Urinary bladder (tissue), 4 donors: ENCODE measurements at places on chromosomes 7 and 10. TPM values are rescaled to one million over a fixed set of nuclear protein-coding genes. Genes with fewer than 3 reads are reported as not detected.

ZC3HAV1L gene
- 37.4 TPM for total RNA-seq

TAS2R41 gene
- total RNA-seq = not detected

INTS15 gene
- 11.6 TPM for total RNA-seq

NODAL gene
- total RNA-seq = not detected

DKK1 gene
- 4.6 TPM for total RNA-seq

AKR1E2 gene
- 23.0 TPM for total RNA-seq

DLX6 gene
- total RNA-seq = 0.48 TPM

HHEX gene
- 6.7 TPM for total RNA-seq

SPDYE16 gene
- not detected for total RNA-seq

SUGCT gene
- total RNA-seq = 8.3 TPM

TNKS2 gene
- 85.4 TPM for total RNA-seq

FAM25C gene
- total RNA-seq = not detected

NUP42 gene
- total RNA-seq = 50.4 TPM

GPR141 gene
- 3.1 TPM for total RNA-seq

POLR2J gene
- total RNA-seq = 12.5 TPM

EPO gene
- total RNA-seq = not detected

ECHDC3 gene
- 1.5 TPM for total RNA-seq

FGFR2 gene
- total RNA-seq = 61.9 TPM

OPALIN gene
- not detected for total RNA-seq

IL15RA gene
- total RNA-seq = 3.5 TPM

PALD1 gene
- 10.2 TPM for total RNA-seq

AOC1 gene
- total RNA-seq = 0.32 TPM

PLXNA4 gene
- total RNA-seq = 6.5 TPM

CYP26C1 gene
- total RNA-seq = not detected

ZNF277 gene
- total RNA-seq = 53.1 TPM

PIP gene
- not detected for total RNA-seq

CCDC146 gene
- 25.7 TPM for total RNA-seq

PHYHIPL gene
- total RNA-seq = 0.85 TPM
